ENCODE measurements at places on chromosomes 12 and 14.

- no peak for DNase-seq
Measured at GRCh38 chr14:101108579-101109346, 205.2 kb upstream of the RTL1 start.

DNA sequence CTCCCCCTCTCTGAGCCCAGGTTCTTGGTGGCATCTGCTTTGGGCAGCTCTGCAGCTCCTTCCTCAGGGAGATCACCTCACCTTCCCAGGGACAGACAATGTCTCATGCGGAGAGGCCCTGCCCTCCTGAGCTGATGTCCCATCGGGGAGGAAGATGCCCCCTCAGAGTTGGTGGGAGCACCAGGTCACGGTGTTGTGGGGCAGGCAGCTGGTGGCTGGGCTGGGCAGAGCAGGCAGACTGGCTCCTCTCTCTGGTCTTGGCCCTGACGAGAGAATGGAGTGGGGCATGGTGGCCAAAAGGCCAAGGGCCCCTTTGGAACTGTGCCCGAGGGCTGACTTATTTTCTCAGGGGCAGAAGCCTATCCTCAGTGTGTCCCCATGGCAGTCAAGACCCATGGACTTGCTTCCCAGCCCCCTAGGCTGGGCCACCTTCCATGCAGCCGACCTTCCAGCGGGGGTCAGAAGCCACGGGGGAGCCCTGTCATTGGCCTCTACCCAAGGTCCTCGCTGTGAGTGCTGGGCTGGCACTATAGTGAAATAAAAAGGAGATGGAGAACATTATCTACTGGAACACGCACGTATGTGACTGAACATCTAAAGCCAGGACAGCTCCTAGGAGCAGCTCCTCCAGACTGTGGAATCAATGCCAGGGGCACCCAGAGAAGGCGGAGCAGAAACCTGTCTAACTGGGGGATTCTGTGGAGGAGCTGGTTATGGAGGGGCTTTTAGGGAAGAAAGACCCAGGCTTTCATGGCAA, 21.9 kb downstream of the PPP2R5C start:
- DNase-seq, result no peak

- no peak for DNase-seq
Measured at GRCh38 chr14:93430315-93431035, at the start of gene UNC79. Gene UNC79, plus strand, starts transcription at chr14:93430939. Its CDS starts 91 bp downstream, at chr14:93431030.

DNA sequence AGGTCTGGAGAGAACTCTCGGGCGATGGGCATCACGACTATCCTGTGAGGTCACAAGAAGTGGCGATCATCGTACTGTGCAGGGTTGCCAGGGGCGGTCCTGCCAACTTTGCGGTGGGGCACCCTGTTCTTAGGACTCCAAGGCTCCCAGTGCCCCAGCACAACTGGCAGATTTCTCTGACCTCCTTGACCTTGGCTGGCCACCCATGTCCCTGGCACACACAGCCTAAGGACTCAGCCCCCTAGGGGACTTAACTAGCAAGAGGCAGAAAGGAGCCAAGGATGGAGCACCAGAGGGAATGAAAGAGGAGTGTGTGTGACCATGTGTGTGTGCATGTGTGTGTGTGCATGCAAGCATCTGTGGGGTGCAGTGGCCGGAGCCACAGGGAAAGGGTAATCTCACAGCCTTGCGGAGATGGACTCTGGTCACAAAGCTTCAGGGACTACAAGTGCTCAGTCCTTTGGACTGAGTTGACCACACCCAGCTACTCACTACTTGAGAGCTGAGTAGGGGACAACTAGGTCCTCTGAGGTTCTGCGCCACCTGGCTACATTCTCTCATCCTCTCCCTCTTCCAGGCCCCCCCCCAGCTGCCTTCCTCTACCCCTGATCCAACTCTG, 13.7 kb downstream of the SLC48A1 start:
- no peak for DNase-seq

DNA sequence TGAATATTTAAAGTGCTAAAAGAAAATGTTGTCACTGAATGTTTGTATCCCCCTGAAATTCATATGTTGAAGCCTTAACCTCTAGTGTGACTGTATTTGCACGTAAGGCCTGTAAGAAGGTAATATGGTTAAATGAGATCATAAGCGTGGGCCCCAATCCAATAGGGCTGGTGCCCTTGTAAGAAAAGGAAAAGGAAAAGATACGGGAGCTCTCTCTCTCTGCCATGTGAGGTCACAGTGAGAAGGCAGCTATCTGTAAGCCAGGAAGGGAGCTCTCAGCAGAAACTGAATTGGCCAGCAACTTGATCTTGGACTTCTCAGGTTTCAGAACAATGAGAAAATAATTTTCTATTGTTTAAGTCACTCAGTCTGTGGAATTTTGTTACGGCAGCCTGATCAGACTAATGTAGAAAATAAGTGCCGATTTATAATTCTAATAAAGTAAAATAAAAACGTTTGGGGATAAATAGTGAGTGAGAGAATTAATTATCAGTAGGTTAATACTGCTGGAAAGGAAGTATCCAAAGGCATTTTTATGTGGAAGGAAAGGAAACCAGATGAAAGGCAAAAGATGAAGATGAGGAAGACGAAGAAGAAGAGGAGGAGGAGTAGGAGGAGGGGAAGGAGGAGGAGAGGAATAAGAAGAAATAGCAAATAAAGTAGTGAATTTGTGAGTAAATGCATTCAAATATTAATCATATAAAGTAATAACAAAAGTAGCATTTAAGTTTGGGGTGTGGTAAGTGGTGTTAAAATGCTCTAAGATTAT, 188.5 kb upstream of the KRR1 start:
- DNase-seq, result no peak

GRCh38 chr12:51922762-51923505, 15.6 kb downstream of the ACVRL1 start:
- DNase-seq, result no peak

DNA sequence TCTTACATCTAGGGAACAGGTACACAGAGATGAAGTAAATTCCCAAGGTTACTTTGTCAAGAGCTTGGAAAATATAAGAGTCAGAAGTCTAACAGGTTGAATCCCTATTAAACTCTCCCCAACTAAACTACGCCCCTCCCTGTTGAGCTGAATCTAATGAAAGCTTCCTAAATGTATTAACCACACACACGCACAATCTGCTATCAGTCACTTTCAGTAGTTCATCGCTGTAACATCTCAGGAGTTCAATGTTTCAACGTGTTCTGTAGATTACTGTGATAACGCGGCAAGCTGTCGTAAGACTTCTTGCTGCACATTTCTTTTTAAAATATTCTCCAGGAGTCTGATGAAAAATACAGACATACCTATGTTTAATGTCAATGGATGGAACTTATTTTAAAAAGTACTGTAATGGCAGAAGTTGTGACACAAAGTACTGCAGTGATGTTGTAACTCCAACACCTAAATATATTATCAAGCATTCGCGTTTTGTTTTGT, 612 bp upstream of the SLC25A3 start:
- no peak for DNase-seq

GRCh38 chr14:40758076-40758475, 848.6 kb upstream of the LRFN5 start:
- DNase-seq, result no peak

- DNase-seq, result no peak
Measured at GRCh38 chr14:47150267-47150666, 498.7 kb upstream of the RPL10L start.

- DNase-seq, result no peak
Measured at GRCh38 chr12:56528846-56529245, 7.2 kb downstream of the RBMS2 start.

GRCh38 chr12:11780521-11781101, 131.1 kb downstream of the ETV6 start:
- DNase-seq, result no peak

DNA sequence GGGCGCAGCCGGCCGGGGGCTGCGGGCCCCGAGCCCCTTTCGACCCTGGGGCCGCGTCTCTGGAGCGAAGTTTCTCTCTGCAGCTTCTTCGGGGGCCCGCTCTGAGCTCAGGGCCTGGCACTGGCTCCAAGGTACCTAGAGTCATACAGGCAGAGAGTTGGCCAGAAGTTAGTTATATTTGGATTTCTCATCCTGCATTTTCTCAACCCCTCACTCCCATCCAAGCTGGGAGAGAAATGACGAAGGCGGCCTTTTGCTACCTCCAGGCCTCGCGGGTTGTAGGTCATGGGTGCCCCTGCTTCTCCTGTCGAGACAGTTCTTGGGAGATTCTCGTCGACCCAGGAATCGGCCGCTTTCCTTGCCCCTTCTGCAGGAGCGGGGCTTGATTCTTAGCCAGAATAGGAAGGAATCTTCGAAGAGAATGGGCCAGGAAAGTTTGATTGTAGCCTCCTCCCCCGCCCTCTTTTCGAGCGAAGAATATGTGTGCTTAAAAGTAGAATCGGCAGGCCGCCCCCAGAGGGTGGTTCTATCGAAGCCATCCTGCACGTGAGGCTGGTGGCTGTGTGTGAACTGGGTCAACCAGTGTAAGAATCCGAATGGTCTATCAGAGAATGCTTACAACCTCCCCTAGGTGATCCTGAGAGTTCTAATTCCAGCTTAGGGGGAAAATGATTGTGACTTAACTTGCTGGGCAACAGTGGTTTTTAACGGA, 785 bp downstream of the MLEC start:
- DNase-seq, result no peak

- DNase-seq, result no peak
Measured at GRCh38 chr14:87896393-87897380, 96.3 kb downstream of the GALC start.

- no peak for DNase-seq
Measured at GRCh38 chr12:104971306-104971705, 13.2 kb upstream of the SLC41A2 start.

GRCh38 chr14:46057799-46058198, 593.8 kb downstream of the RPL10L start:
- no peak for DNase-seq

DNA sequence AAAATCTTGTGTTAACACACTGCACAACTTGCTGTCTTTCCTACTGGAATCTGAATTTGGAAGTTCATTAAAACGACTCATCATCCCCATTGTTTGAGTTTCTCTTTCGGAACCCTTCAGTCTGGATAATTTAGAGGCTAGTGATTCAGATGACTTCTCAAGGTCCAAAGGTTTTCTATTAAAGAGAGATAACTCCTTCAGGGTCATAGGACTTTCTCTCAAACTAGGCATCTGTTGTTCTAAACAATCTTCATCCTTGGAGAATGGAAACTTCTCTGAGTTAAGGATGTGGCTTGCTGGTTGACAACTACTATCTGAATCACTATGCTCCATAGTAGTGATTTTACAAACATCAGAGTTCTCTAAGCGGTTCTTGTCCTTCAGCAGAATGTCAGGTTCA, 4.4 kb downstream of the MLH3 start:
- no peak for DNase-seq

DNA sequence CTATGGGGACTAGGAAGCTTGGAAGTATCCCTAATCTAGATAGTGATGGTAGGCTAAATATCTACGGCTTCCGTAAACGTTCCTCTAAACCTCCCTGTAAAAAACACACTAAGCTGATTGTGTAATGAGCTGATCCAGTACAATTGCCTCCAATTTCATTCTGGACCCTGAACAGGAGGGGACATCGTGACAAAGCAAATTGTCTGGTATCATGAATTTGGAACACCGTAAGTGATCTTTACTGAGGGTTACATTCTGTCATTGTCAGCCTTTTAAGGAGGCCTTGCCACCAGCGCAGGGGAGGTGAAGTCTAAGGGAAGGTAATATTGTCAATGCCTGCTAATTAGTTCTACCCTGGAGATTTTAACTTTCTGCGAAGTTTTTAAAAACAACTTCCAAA, 487 bp upstream of the MGST1 start:
- no peak for DNase-seq

GRCh38 chr12:47885012-47885501, 19.7 kb downstream of the VDR start:
- no peak for DNase-seq

- DNase-seq, result no peak
Measured at GRCh38 chr12:4828176-4828575, 81.5 kb upstream of the KCNA1 start.

GRCh38 chr12:110379197-110379596, 24.3 kb downstream of the ANAPC7 start:
- DNase-seq, result no peak

DNA sequence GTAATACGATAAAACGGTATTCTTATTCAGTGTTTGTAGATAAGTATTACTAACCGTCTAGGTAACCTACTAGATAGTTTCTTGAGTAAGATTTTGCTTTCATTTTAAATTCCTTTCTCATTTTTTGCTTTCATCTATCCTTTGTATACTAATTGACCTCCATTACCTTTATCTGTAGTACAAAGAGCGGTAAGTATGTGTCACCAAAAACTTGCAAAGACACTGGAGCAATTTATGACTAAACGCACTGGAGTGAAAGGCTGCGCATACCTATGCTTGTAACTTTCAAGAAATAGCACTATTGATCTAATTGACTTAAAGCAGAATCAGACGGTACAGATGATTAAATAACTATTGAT, 1.7 kb downstream of the ARHGAP5 start:
- DNase-seq, result no peak

DNA sequence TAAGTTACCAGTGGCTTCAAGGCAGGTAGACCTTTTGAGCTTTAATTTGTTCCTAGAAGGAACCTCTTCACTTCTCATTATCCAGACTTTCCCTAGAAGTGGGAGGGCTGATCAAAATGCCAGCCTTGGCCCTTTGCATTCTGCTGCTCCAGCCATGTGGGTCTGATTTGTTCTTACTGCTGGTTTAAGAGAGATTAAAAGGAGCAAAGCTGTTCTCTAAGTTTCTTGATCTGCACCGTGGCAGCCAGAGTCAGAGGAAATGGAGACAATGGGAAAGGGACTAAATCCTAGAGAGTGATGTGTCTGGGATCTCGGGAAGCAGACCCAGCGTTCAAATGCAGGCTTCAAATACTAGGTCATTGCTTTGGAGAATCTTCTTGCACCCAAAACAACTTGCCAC, 759.7 kb downstream of the DIO2 start:
- no peak for DNase-seq

GRCh38 chr12:120183211-120183631, 11.3 kb downstream of the GCN1 start:
- no peak for DNase-seq

- DNase-seq, result no peak
Measured at GRCh38 chr12:48627556-48627955, 54.5 kb downstream of the KANSL2 start.

- no peak for DNase-seq
Measured at GRCh38 chr14:95045106-95045701, 112.1 kb downstream of the DICER1 start.

- DNase-seq, result no peak
Measured at GRCh38 chr12:123139926-123140675, 10.8 kb downstream of the PITPNM2 start.

GRCh38 chr12:26918321-26919215, 19.2 kb downstream of the INTS13 start:
- DNase-seq, result no peak

DNA sequence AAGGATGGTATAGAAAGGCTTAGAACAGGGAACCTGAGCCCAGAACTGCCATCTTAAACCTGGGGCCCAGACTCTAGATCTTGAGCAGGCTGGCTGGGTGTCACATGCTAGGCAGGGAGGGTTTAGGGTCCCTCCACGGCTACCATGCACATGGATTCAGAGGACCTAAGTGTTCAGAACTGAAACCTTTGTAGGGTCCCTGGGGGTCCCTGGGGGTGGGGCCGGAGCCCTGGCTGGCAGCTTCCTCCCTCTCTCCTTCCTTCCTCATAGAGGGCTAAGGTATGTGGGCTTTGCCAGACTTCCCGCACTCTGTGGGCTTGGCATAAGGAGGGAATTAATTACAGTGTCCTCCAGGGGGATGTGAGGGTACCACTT, 4.6 kb upstream of the ZNF385A start:
- DNase-seq, result no peak

- no peak for DNase-seq
Measured at GRCh38 chr14:105059925-105060565, 5.2 kb downstream of the GPR132 start.
